SIG-M5 (cell line): ENCODE measurements at places on chromosomes 16 and 17.

DNA sequence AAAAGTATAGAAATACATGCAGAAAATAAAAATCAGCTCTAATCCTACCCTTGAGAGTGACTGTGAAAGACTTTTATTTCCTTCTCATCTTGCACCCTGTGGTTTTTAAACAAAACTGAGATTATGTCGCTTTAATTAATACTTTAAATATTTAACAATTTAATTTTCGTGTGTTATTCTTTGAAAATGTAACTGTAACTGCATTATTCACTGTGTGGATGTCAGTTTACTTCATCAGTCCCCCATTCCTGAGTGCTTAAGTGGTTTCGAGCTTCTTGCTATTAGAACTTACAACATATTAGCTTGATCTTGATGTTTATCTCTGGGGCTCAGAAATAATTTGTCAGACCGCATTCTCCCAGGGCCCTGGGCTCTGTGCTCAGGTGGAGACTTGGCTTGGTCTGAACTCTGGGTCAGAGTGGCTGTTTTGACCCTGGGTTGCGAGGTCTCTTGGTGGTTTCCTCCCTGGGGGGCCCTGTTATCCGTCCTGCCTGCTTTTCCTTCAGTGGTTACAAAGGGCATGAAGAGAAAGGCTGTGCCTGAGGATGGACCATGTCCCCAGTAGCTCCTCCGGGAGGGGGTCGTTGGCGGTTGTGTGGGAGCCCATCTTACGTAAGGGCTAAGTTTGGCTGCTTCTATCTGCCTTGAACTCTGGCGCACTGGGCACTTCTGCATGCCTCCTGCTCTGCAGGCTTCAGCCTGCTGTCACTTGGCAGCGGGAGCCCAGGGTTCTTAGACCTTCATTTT, 25.7 kb downstream of the AKAP1 start:
- DNase-seq, result no peak

DNA sequence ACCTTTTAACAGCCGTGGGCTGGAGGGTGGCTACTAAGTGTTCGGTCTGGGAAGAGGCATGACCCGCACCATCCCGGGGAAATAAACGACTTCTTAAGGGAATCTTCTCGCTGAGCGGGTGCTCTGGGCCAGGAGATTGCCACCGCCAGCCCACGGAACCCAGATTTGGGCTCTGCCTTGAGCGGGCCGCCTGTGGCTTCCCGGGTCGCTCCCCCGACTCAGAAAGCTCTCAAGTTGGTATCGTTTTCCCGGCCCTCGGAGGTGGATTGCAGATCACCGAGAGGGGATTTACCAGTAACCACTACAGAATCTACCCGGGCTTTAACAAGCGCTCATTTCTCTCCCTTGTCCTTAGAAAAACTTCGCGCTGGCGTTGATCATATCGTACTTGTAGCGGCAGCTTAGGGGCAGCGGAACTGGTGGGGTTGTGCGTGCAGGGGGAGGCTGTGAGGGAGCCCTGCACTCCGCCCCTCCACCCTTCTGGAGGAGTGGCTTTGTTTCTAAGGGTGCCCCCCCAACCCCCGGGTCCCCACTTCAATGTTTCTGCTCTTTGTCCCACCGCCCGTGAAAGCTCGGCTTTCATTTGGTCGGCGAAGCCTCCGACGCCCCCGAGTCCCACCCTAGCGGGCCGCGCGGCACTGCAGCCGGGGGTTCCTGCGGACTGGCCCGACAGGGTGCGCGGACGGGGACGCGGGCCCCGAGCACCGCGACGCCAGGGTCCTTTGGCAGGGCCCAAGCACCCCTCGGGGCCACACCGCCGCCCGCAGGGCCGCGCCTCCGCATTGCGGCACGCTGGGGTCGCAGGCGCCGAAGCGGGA, 3.6 kb upstream of the CBX4 start:
- DNase-seq, result no peak

DNA sequence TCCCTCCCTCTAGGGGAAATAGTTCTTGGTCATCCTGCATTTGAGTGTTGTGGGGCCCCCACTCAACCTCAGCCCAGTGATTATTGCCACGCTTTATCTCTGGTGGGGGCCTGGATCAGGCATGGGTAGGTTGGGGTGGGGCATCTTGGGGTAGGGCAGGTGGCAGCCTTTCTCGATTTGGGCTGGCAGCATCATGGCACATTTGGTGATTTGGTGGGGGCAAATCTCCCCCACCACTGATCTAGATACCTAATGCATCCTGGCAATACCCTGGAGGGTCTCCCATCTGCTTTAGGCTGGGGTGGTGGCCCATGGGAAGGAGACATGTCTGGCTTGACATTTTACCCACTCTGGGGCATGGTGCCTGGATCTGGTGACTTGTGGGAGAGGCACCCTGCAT, 40.2 kb downstream of the NLRP1 start:
- DNase-seq, result no peak

- DNase-seq, result no peak
Observed at GRCh38 chr17:80471922-80472321, 4.5 kb downstream of the NPTX1 start.

DNA sequence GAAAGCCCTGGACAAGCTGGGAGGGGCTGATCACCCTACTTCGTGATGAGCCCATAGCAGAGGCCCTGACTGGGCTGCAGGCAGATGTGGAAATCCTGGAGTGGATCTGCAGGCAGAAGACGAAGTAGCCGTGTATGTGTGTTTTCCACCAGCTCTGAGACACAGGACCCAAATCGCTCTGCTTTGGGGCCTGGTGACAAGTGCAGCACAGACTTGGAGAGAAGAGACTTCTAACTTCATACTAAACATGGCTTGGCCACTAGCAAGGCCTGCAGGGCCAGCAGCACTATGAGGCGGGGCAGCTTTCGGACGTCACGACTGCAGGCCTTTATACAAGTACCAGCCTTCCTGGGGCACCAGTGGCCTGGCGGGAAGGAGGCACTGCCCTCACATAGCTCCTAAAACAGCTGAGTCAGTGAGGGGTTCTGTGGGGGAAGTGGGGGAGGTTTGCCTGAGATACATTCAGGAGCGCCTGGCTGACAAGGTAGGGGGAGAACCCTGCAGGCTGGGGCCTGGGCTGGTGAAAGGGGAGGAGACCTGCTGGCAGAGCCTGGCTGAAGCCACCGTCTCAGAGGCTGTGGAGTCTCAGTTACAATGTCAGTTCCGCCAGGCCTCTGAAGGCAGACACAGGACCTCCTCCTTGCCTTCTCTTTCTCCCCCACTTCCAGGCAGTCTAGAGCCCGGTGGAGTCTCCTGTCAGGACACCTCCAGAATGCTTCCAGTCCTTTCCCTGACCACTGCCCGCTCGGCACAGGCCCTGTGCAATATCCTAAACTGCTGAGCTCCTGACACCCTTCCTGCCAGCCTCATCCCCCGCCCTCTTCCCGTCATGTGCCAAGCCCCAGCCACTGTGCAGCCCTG, 73.4 kb downstream of the WSB1 start:
- no peak for DNase-seq

DNA sequence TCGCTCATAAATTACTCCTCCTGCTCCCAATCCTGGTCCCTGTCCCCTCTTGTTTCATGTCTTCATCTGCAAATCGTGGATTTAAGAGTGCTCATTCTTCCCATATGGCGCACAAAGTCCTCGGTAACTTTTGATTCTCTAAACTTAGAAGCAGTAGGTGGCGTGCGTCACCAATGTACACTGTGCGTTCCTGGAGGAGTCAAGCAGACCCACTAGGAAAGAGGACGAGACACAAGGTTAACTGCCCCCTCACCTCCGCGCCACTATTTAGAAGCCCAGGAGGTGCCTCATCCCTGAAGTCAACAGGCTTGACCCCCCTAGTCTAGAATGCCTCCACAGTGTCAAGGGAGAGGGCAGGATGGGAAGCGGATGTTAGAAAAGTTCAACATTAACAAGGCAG, 2.9 kb downstream of the SLC13A5 start:
- no peak for DNase-seq

DNA sequence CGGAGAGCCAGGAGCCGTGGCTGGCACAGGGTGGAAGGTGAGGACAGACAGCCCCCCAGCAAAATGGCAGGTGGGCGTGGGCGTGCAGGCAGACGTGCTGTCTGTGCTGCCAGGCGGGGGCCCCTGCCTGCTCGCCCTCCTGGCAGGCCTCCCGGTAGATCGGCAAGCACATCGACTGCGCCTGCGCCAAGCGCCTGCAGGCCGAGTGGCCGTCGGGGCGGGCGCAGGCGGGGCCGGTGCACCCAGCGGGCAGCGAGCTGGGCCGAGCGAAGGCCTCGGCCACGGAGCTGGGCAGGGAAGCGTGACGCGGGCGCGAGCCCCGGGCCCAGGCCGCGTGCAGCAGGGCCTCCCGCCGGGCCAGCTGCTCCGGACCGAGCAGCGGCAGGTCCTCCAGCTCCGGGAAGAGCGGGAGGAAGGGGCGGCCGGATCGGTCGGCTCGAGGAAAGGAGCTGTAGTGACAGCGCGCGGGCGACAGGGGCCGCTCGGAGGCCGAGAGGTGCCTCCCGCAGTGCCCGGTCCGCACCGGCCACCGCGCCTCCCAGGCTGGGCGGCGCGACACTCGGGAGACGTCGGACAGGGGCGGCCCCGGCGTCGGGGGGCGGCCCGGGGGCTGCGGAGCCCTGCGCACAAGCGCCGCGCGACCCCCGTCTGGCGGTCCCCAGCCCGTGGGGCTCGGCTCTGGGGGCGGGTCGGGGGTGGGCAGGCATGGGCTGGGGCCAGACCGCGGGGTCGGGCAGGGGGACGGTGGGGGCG, 16.9 kb downstream of the GRIN2C start:
- DNase-seq, result no peak

GRCh38 chr16:11402051-11402744, 56.9 kb downstream of the RMI2 start:
- no peak for DNase-seq

DNA sequence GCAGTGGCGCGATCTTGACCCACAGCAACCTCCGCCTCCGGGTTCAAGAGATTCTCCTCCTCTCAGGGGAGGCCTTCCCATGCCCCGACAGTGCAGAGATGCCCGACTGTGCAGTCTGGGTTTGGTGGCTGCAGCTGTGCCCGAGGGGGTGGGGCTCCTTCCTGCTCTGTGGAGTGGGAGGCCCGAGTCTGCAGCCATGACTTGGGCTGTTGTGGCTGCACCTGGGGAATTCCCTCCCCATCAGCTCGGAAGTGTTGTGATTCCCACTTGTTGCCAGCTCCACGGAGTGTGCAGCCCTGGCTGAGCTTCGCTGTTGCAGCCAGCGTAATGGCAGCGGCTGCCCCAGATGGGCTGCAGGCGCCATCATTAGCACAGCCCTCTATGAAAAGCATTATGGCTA, 66.4 kb upstream of the SMIM36 start:
- no peak for DNase-seq

DNA sequence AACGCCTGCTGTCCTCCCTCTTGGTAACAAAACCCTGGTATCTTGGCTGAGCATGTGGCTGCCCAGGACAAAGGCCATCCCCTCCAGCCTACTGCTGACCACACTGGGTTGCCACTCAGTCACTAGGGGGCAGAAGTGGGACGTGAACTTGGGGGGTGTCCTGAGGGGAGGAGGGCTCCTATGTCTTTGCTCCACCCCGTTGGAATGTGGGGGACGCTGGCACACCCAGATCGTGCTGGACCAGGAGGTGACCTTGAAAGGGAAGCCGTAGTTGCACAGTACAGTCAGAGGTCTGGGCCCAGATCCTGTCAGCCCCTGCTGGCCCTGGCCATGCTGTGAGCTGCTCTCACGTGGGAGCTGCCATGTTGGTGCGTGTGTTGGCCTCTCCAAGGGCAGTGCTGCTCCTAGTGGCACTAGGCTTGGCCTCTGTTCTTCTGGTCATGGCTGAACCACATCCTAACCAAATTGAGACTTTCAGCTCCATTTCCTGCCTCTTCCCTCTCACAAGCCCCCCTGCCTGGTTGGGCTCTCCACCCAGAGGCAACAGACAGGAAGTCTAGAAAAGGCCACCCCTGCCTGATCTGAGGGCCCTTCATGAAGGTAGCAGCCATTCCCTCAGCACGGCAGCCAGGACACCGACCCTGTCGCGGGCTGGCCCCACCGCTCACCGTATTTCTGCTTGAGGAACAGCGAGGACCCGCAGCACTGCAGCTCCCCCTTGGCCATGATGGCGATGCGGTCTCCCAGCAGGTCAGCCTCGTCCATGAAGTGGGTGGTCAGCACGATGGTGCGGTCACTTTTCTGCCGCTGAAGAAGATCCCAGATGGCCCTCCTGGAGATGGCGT, 29.0 kb upstream of the RNPS1 start:
- DNase-seq, result no peak

DNA sequence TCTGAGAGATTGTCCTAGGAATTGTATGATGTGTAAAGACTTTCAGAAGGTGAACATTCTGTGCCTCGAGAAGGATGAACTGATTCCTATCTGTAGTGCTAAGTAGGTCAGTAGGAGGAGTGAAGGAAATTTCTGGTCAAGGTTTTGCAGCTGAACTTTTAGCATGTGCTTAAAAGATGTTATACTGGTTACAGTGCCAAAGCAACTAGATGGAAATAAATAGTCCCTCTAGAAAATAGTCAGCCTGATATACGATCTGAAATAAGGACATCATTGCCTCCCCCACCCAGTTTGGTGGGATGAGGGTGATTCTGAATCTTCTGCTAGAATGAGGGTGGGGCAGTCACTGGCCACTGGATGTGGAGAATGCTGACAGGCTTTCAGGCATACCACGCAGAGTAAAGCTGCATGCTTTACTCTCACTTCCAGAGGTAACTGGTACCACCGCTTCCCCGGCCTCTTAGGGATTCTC, 57.2 kb upstream of the VPS4A start:
- no peak for DNase-seq

DNA sequence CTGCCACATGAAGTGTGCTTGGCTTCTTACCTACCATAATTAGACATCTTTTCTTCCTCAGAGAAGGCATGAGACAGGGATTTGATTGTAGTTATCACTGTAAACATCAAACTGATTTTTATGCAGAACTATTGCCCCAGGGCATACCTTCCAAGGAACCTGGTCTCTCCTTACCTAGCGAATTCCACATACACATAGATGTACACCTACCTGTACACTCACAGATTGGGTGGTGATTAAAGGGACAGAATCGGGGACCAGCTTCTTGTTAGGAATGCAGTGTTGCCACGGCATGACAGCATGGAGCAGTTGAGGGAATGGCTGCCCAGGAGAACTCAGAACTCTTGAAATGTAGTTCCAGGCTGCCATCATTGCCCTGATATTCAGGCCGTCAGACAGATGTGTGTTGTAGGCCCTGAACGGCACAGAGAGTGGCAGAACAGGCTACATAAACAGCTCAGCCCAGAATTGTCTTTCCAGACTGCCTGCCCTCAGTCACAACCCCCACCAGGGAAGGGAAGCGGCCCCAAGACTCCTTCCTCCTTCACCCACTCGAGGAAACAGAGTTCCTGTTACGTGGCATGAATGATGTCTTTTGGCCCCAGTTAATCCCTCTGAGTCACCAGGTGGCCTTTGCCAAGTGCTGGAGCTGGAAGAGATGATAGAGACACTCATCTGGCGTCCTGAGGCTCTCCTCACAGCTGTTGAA, 17.8 kb upstream of the NAGLU start:
- no peak for DNase-seq

- no peak for DNase-seq
Observed at GRCh38 chr17:63189930-63190329, 223.9 kb downstream of the TANC2 start.

DNA sequence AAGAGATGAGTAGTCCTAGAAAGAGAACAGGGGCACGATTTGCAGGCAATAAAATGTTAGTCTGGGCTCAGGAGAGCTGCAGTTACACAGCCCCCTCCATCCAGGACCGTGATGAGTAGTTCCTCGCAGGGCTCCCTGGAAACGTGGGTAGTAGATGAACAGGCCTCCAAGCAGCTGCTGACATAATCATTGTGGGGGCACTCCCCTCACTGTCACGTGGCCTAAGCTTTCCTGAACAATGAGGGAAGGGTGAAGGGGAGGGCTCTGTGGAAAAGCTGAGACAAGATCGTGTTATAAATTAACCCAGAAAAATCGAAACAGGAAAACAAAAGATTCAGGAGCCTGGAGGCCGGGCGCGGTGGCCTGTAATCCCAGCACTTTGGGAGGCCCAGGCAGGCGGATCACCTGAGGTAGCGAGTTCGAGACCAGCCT, 1.3 kb upstream of the PER1 start:
- DNase-seq, result no peak
